ENCODE measurements at places on chromosomes 6 and 20.

DNA sequence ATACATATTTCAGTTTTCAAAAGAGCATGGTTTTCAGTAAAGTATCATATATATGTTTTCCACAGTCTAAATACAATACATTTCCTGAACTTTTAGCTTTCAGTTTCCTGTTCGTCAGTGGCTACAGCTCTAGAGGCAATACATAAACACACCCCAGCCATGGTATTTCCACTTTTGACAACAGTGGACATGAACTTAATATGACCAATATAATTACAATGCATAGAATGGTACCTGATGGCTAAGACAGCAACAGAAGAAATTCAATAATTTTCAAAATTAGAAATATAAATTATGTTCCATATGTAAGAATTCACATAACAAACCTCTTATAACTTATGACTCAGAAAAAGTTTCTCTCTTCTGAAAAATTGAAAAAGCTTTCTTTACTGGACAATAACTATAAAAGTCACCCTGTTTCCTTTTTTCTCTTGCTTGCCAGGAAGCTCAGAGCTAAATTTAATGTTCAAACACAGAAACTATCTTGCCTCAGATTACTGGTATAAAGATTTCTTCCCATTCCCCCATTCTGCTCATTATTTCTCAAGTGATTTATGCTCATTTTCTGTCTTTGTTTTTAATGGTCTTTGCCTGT is 19.2 kb downstream of the FKBP5 start:
- DNase-seq = no peak

GRCh38 chr6:100998111-100998510 is 117.0 kb upstream of the ASCC3 start:
- DNase-seq = no peak

DNA sequence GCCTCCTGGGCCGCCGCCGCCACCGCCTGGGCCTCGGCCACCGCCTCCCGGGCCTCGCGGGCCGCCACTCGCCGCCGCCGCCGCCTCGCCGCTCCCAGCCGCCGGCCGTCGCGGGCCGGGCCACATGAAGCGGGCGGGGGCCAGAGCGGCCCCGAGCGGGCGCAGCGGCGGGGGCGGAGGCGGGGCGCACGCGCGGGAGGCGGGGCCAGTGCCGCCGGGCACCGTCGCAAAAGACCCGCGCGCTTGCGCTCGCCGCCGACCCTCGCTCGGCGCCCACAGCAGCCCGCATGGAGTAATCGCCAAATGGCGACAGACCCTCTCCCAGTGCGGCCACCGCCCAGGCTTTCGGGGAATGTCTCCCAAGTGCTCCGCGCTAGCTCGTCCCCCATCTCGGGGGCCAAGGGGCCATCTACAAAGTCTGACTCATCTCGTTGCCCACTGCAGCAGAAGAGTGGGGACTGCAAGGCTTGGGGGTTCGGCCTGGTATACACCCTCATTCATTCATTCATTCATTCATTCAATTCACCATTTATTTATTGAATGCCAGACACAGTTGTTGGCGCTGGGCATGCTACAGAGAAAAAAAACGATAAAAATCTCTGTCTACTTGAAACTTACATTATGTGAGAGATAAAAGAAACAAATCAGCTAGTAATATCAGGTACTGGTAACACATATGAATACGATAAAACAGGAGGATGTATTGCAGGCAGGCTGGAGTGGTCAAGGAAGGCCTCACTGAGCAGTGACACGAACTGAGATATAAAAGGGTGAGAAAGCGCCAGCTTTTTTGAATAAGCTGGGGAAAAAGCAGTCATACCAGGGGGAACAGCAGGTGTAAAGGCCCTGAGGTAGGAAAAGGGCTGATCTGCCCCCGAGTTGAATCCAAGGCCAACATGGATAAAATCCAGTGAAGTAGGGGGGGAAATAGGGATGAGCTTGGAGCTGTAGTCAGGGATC is at the start of gene B4GALT5:
B4GALT5 (minus strand) TSS at position 126 of the 960 bp plus-strand sequence. CDS start 188 bp downstream, outside the sequence.
- DNase-seq = no peak

DNA sequence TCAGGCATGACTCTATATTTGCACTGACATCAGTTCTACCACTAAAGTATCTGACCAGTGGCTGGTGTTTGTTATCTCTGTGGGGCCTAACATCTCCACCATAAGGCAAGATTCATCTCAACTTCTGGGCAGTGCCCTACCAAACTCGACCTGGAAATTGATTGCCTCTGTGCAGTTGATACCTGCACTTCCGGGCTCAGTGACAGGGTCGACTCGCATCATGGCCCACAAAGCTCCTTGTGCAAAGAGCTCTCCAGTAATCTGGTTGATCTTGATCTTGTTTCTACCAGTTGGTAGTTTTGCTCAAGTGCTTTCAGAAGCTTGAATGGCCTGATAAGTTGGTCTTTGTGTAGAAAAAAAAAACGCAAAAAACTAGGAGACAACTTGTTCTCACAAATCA is 501.1 kb upstream of the JAG1 start:
- no peak for DNase-seq

- no peak for DNase-seq
Observed at GRCh38 chr20:11015440-11015839, 341.6 kb upstream of the JAG1 start.

- no peak for DNase-seq
Observed at GRCh38 chr6:15507746-15508145, 155.1 kb downstream of the DTNBP1 start.

DNA sequence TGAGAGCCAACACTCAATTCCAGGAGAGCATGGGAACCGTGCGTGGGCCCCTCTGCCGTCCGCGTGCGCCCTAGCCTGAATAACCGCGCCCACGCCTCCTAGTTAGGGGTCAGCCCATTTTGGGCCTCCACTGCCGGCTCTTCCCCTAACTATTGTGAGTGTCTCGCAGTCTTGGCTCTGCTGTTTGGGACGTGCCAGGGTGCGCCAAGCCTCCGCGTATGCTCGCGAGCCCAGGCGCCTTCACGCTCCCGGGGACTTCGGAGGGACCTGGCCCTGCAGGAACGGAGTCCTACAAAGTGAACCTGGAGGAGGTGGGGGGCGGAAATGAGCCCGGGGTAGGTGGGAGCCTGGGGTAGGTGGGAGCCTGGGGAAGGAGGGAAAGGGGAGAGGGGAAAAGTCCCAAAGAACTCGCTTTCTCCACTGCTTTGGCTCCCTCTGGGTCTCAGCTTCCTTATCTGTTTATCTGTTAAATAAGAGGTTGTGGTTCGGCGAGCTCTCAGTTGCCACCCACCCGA is 873 bp upstream of the GCM2 start:
- DNase-seq = no peak

- DNase-seq = no peak
Observed at GRCh38 chr6:34052918-34053608, 92.8 kb downstream of the GRM4 start.

DNA sequence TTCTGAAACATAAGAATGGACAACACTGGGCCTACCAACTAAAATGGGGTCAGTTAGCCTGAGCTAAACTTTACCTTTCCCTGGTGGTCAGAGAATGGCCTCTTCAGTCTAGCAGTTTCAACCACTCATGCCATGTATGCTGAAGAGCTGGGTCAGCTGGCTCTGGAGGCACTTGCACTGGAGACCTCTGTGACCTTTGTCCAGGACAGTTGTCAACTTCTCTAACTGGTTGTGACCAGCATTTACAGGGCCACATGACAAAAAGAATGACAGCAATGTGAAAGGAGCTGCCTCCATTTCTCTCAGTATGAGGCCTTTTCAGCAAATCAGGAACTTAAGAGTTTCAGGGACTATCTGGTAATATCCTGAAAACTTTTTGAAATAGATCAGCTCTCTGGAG is 59.9 kb upstream of the TMEM30A start:
- no peak for DNase-seq

DNA sequence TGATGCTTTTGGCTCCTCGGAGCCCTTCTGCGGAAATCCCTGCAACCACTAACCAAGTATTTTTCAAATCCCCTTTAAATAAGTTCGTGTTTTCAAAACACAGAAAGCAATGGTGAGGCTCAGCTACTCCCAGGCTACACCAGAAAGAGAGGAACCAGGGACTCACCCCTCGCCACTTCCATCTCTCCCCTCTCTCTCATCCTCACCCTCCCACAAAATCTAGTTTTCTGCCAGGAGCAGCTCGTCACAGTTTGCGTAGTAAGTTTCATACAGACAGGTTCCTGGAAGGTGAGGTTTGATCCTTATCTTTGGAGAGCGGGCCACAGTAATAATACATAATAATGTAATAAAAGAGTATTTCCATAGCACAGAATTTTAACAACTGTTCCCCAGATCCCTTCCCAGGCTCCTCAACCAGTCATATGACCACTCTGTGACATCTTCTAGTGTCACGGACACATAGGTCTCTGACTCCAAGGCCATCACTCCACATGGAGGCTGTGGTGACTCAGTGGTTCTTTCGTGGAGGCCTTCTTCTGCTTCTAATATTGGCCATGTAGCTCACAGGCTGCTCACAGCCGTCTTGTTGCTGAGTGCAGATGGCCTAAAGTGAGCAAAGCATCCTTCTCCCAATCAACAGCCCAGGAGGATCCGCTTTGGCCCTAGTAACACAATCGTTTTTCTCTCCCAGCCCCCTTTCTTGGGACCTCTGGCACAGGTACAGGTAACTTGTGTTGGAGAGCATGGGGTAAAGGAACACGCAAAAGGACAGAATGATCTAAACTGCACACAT is 295.7 kb downstream of the CDC5L start:
- no peak for DNase-seq

DNA sequence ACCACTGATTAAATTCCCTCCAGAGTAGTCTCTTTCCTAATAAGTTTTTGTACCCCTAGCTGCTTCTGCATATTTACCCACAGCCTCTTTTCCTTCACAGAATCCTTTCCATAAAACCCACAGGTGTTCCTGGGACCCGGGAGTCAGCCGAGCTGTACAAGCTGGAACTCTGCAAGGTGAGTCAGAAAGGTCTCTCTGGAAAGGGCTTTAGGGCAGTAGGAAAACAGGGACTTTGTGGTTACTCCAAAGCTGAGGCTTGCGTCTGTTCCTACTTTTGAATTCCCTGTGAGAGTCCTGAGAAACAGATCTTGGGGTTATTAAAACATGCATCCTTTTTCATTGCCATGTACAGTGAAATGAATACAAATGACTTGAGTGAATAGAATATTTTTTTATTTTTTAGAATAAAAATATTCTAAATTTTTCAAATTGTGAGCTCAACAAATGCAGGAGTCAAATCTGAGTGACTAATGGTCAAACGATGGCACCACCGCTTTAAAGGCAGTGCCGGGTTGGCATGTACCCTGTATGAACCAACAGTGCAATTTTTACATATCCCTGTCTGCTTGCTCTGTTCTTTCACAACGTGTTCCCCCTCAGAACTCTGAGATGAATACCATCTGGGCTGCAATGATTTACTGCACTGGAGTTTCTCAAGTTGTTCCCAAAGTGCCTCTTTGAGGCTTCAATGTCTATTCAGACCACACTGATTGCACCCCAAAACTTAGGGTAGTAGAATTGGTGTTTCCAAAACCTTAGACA is 78.4 kb downstream of the GFRAL start:
- DNase-seq = no peak

GRCh38 chr6:166989427-166990032 is 9.7 kb upstream of the CEP43 start:
- DNase-seq = no peak

DNA sequence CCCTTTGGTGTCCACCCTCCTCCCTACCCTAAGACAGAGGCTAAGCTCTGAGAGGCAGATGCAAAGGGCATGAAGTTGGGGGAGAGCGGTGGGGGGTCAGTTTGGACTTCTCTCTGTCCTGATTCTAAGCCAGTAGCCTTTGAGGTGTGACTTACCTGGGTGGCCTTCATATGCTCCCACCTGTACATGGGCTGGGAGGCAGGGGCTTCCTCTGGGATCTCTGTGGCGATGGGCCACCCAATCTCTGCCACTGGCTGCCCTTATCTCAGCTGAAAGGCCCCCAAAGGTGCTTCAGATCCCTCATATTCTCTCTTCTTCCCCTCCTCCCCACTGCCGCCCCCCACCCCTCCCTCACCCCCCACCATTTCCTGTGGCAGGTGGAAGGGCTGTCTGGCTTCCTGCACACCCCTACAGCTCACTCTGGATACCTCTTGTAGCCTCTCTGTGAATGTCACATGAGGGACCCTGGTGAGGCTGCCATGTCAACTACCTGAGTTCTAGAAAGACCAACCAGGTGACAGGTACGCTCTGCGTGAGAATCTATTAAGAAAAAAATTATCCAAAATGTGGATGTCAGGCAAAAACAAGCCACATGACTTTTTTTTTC is 34.0 kb downstream of the PNLDC1 start:
- DNase-seq = no peak

DNA sequence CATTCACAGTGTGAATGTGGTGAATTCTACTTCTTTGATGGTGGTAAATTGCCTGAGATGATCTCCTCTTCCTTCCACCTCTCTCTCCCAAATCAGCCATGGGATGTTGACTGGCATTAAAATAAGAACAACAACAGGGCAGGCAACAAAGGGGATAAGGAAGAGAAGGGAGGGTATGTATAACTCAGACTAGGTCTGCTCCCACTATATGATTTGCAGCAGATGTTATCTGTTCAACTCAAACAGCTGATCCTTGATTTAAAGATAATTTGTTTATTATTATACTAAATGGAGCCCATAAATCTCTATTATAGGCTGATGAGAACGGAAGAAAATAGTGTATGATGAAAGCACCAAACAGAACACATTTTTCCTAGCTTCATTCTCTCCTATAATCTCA is 262.0 kb downstream of the BTBD3 start:
- DNase-seq = no peak

DNA sequence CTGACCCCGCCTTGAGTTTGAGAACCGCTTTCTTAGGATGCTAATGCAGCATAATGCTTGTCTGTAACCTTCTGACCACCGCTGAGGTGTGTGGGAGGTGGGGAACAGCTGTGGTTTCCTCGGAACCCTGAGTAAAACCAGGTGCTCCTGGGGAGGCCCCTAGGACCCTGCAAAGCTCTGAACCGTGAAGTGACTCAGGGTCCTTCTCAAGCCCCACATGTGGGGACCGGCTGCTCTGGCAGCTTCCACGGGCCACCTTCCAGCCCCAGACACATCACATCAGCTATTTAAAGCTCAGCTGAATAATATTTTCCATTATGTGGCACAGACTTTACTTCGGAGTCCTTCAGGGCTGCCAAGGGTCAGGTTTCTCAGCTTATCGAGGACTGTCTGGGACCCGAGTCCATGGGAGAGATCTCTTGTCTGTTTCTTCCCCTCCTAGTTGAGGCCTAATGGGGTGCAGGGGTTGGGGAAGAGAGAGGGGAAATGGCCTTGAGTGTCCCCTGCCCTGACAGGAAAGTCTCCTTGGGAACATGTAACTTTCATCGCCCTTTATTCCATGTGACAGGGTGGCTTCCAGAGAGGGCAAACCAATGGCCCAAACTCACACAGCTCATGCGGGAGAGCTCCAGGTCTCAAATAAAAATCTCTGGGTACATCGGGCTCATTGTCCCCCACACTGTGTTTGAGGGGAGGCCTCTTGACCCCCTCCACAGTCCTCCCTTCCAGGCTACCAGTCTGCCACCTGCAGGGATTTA is 186.1 kb upstream of the SLC24A3 start:
- no peak for DNase-seq

GRCh38 chr20:34938466-34939163 is 17.0 kb downstream of the GSS start:
- no peak for DNase-seq

DNA sequence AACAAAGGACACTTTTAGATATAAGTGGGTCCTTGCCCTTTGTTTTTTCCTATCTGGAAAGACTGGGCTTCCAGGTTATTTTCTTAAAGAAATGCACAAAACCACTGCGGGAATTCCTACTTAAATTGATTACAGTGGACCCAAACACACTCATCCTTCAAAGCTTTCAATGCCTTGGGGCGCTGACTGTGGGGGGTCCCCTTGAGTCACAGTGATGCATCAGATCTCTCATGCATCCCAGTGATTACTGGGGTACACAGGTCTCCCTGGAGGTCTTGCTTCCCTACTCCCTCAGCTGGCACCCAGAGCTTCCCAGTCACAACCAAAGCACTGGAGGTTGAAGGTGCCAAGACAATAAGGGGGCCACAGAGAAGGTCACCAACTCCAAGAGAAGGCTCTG is 20.7 kb downstream of the ABHD12 start:
- no peak for DNase-seq
